ENCODE measurements at places on chromosomes 2 and 18. TPM values are rescaled to one million over a fixed set of nuclear protein-coding genes. Genes with fewer than 3 reads are reported as not detected.

- peaks cover 7% of the 10 kb centered on the region for H3K27me3 ChIP-seq
- no peak overlapping the region for H3K4me3 ChIP-seq
- no peak for DNase-seq
- H3K27ac ChIP-seq: no peak overlapping the region
- H3K36me3 ChIP-seq: no peaks in the 10 kb centered on the region
Observed at GRCh38 chr2:232672588-232672987, 24.5 kb upstream of the GIGYF2 start.

- no peak overlapping the region for H3K27ac ChIP-seq
- H3K36me3 ChIP-seq: no peaks in the 10 kb centered on the region
- no peak for DNase-seq
- H3K4me3 ChIP-seq: no peak overlapping the region
- peaks cover 2% of the 10 kb centered on the region for H3K27me3 ChIP-seq
Observed at GRCh38 chr2:62410015-62410453, 96.0 kb downstream of the TMEM17 start.

The MYL1 gene
- total RNA-seq: not detected

The GPR35 gene
- total RNA-seq: 7.6 TPM

DNA sequence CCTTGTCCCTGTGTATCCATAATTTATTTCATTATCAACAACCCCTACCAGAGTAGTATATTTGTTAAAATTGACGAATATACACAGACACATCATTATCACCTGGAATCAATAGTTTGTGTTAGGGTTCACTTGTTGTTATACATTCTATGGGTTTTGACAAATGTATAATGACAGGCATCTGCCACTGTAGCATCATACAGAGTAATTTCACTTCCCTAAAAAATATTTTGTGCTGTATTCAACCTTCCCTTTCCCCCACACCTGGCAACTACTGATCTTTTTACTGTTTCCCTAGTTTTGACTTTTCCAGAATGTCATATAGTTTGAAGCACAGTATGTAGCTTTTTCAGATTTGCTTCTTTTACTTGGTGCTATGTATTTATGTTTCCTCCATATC, 132.0 kb downstream of the ZNF804A start:
- H3K36me3 ChIP-seq: no peaks in the 10 kb centered on the region
- H3K27ac ChIP-seq: no peak overlapping the region
- no peak for DNase-seq
- no peak overlapping the region for H3K4me3 ChIP-seq

DNA sequence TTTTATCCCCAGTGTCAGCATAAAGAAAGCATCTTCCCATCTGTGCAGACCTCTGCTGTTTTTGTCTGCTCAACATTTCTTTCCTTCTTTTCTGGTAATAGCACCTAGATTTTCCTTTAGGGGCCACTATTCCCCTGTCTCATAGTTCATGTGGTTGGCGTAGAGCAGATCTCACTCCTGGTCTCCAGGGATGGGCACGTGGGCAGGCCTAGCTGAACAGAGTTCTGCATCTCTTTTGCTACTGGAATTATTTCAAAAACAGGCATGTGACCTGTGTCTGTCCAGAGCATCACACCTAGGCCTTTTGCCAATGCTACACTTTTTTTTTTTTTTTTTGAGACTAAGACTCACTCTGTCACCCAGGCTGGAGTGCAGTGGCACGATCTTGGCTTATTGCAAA, 17.7 kb upstream of the ICOS start:
- H3K36me3 ChIP-seq: no peaks in the 10 kb centered on the region
- no peak overlapping the region for H3K4me3 ChIP-seq

The MEP1B gene
- total RNA-seq: not detected

The AGXT gene
- total RNA-seq: not detected

DNA sequence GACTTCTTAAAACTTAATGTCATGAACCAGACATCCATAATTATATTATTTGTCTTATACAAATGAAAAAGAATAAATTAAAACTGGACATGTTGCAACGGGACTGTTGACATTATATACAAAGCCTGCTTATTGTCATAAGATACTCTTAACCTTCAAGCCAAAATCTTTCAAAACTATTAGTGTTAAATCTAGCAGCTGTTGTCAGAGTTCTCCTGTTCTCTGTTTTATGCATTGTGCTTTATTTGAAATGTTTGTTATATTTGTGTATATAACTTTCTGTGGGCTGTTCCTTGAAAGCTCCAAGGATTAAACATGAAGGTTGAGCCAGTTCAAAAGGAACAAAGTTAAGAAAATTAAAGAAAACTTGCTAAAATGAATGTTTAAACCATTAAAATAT, 335.5 kb upstream of the NT5C1B start:
- no peaks in the 10 kb centered on the region for H3K36me3 ChIP-seq
- no peaks in the 10 kb centered on the region for H3K4me1 ChIP-seq
- H3K27ac ChIP-seq: no peak overlapping the region
- no peaks in the 10 kb centered on the region for H3K27me3 ChIP-seq
- no peak for DNase-seq
- no peak overlapping the region for H3K4me3 ChIP-seq

- no peaks in the 10 kb centered on the region for H3K4me1 ChIP-seq
- peaks cover 16% of the 10 kb centered on the region for H3K27me3 ChIP-seq
- no peak overlapping the region for H3K4me3 ChIP-seq
- H3K36me3 ChIP-seq: no peaks in the 10 kb centered on the region
Observed at GRCh38 chr2:206721256-206721920, 3.2 kb upstream of the DYTN start.

Measured in activated T-helper 1 cell treated with anti-CD3 and anti-CD28 coated beads, Interleukin-12 subunit alpha, Interleukin-12 subunit beta, Interleukin-2, Interleukin-4 antibody, amounts not matched to agents 30 ng/mL and 10 ng/mL and 1 ng/mL, durations not matched to agents 14 hours and 24 hours and 36 hours (primary cell).